Activated CD8-positive, alpha-beta memory T cell treated with anti-CD3 and anti-CD28 coated beads, Interleukin-2, amount 10 ng/mL, durations not matched to agents 7 days and 5 days (primary cell): ENCODE measurements at places on chromosomes 13 and 19. TPM values are rescaled to one million over a fixed set of nuclear protein-coding genes. Genes with fewer than 3 reads are reported as not detected.

Gene KLF1
- 0.45 TPM for total RNA-seq

Gene IZUMO1
- not detected for total RNA-seq

Gene ZNF526
- 24.4 TPM for total RNA-seq

Gene SYDE1
- 0.09 TPM for total RNA-seq

Gene LENG1
- total RNA-seq, result 8.0 TPM

Gene PTGIR
- 1.8 TPM for total RNA-seq

Gene LYPD3
- 0.33 TPM for total RNA-seq

Gene ZNF160
- total RNA-seq, result 27.4 TPM

Gene GNG7
- total RNA-seq, result not detected

- no peak for DNase-seq
These were observed 131.0 kb downstream of the RNF17 start for GRCh38 chr13:24894972-24895300.

- no peak for DNase-seq
These were observed 3.8 kb downstream of the APLP1 start for GRCh38 chr19:35872180-35872579.

- DNase-seq, result peak; percentile 91
These were observed 5.5 kb upstream of the ZNF428 start for GRCh38 chr19:43624933-43625332.

- peak; percentile 62 for DNase-seq
These were observed 48.0 kb downstream of the RFX2 start for GRCh38 chr19:6062274-6062673.

- no peak for DNase-seq
These were observed 278.7 kb upstream of the KLHL1 start for GRCh38 chr13:70386919-70387318.

- no peak for DNase-seq
These were observed 402 bp upstream of the DYRK1B start for GRCh38 chr19:39834287-39834841.

DNA sequence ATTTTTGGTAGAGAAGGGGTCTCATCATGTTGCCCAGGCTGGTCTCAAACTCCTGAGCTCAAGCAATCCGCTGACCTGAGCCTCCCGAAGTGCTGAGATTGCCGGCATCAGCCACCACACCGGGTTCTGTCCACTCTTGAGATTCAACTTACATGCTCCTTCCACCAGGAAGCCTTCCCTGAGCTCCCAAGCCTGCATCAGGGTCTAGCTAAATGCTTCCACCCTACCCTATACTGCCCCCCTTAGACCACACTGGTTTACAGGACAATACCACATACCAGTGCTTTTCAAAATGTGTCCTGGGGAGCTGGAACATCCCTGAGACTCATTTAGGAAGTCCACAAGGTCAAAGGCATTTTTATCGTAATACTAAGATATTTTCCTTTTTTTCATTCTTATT, 15.1 kb upstream of the CACNG8 start:
- no peak for DNase-seq

- DNase-seq, result no peak
These were observed 1.2 kb downstream of the PCDH9 start for GRCh38 chr13:67228916-67229315.

GRCh38 chr19:36030264-36031148, 2.2 kb downstream of the CLIP3 start:
- no peak for DNase-seq

GRCh38 chr13:36344886-36345437, 1.2 kb downstream of the SPART start:
- DNase-seq, result peak; percentile 43

DNA sequence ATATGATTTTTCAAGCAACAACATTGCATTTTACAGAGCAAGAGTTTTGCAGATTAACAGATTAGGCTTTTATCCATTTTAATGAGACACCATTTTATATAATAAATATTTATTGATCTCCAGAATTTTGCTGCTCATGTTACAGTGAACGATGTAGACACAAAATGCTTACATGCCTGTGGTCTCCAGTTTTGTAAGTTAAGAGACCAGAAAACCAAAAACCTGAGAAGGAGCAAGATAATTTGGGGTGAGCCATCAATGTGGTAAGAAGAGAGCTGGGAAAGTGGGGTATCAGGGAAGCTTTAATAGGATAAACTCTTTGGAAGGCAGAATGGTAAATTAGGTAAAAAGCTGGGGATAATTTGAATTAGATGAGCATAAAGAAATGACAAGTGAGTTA, 2100.5 kb upstream of the PCDH20 start:
- no peak for DNase-seq

- no peak for DNase-seq
These were observed 46.8 kb downstream of the ZNF85 start for GRCh38 chr19:20969898-20970297.

- no peak for DNase-seq
These were observed 58.0 kb downstream of the ERCC5 start for GRCh38 chr13:102903659-102904407.

GRCh38 chr19:10812196-10812595, 23.8 kb downstream of the TMED1 start:
- no peak for DNase-seq

DNA sequence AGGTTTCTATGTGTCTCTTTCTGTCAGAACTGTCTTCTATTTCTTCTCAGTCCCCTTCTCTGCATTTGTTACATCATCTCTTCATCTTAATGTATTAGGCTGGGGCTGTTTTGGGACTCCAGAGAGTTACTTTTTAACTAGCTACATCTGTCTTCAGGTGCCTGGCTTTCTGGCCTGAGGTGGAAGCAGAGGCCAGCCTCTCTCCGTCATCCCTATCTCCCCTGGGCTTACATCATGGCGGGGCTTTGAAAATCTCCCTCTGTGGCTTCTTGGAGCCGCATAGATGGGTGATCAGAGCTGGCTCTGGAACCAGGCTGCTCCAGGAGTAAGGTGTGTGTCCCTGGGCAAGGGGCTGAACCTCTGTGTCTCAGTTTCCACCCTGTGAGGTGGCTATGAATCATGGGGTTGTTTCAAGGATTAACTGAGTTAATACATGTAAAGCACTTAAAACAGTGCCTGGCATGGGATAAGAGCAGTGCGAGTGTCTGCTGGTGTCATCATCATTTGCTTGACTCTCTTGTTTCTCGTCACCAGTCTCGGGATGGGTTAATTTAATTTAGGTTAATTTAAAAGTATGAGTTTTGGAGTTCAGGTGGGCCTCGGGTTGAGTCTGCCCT, 2.0 kb downstream of the EPN1 start:
- DNase-seq, result no peak

DNA sequence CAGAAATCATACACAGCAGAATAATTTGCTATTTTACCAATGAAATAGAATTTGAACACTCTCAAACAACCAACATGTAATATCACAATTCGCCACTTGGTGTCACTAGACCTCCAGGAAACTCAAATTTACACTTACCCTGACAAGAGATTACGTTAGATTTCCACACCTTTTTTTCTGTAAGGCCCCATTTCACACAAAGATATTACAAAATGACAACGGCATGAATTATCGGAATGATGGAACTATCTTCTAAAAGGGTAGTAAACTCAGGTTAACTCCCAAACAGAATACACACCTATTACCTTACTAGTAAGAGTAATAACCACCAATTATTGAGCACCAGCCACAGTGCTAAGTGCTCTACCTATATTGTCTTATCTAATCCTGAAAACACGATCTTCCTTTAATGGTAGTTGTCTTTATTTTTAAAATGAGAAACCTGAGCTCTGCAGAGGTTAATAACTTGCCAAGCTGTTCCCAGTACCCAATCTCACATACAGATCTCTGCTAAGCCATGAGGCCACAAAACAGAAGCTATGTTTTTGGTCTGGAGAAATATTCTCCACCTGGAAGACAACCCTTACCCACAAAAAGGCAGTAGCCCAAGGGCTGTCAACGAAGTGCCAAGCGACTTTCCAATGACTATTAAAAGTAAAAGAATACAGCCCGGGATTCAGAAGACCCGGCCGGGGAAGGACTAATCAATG, 152.4 kb downstream of the DCLK1 start:
- no peak for DNase-seq

- no peak for DNase-seq
These were observed 18.7 kb downstream of the PLVAP start for GRCh38 chr19:17358395-17358794.

GRCh38 chr13:113982296-113982661, 8.4 kb upstream of the C13orf46 start:
- DNase-seq, result no peak

DNA sequence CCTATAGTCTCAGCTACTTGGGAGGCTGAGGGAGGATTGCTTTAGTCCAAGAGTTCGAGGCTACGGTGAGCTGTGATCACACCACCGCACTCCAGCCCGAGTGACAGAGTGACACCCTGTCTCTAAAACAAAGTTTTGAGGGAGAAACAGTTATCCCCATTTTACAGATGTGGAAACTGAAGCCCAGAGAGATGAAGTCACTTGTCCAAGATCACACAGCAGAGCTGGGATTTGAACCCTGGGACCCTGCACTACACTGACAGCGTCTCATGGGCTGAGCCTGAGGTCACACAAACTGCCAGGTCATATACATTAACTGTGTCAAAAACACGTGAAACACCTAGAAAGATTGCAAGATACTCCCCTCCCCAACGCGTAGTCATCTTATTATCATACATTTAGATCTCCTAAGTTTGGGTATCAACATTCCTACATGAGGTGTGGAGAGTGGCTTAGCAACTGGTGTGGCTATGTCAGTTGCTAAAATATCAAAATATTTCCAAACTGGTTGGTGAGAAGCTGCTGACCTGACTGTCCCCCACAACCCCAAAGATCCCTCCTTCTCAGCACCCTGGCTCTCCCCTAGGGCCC, 8.2 kb downstream of the FCGBP start:
- peak; percentile 22 for DNase-seq

DNA sequence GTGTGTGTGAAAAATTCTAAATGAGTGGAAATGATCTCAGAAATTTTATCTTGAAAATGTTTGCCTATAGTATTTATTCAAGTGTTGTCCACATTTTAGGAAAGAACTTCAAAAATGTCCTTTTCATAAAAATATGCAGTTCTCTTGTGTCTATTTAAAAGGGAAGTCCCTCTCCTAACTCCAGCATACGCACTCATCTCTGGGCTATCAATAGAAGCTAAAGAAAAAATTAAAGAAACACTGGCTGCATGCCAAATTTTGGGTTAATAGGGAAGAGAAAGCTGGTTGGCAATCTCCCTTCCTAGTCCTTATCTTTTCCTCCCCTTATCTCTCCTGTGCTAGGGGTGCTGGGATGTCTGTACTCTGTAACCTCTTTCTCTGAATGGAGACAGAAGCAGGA, 313.3 kb downstream of the ENOX1 start:
- no peak for DNase-seq

DNA sequence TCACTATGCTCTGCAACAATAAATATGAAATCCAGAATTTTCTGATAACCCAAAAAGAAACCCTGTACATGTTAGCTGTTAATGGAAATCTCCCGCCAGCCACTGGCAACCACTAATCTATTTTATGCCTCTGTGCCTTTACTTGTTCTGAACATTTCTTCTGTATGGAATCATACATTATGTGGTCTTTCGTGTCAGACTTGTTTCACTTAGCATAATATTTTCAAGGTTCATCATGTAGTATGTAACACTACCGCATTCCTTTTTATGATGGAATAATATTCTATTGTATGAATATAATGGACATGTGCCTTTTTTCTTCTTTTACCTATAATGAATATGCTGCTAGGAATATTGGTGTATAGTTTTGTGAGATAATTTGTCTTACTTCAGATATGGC, 1123.3 kb downstream of the EFNB2 start:
- DNase-seq, result no peak

DNA sequence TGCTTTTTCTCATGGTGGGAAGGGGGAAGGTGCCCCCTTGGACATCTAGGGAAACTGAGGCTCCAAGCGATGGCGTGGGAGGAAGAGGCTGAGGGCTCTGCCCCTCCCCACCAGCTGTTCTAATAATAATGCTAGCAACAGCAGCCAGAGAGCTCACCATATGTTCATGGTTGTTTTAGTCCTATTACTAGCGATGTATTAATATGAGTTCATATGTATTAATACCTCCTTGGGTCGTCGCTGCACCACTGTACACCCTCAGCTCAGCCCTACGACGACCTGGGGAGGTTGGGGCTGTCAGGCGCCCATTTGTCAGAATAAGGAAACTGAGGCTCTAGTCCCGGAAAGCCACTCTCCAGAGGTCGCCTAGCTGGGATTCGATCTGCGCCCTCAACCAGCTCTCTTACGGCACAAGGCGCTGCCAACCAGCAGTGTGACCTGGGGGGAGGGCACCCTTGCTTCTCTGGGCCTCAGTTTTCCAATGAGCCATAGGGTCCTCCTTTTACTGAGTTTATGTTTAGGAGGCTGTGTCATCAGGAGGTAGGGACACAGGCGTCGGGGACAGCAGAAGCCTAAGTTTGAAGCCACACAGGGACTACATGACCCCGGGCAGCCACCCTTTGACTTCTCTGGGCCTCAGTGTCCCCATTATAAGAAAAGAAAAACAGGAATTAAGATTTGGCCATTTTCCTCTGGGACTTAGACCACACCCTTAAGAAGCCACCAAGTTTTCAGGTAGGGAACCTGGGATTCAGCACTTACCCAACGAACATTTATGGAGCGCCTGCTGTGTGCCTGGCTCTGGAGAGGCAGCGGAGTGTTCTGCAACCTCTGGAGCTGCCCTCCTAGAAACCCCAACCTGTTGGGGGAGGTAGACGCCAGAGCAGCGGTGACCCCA, 664 bp downstream of the MAST3 start:
- no peak for DNase-seq

DNA sequence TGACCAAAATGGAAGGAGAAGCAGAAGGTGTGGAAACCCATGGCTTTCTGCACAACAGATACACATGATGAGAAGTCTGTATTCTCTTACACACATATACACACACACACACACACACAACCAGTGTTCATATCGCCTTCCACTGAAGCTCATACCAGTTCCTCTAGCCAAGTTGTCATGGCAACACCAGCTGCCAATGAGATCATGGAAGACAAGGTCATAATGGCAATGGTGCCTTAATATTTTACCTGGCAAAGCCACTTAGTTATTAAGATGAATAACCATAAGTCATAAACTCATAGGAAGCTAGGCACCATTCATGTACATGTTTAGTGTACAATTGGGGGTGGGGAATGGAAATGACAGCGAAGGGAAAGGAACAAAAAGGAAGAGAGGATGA, 2.6 kb upstream of the DHRS12 start:
- DNase-seq, result no peak

DNA sequence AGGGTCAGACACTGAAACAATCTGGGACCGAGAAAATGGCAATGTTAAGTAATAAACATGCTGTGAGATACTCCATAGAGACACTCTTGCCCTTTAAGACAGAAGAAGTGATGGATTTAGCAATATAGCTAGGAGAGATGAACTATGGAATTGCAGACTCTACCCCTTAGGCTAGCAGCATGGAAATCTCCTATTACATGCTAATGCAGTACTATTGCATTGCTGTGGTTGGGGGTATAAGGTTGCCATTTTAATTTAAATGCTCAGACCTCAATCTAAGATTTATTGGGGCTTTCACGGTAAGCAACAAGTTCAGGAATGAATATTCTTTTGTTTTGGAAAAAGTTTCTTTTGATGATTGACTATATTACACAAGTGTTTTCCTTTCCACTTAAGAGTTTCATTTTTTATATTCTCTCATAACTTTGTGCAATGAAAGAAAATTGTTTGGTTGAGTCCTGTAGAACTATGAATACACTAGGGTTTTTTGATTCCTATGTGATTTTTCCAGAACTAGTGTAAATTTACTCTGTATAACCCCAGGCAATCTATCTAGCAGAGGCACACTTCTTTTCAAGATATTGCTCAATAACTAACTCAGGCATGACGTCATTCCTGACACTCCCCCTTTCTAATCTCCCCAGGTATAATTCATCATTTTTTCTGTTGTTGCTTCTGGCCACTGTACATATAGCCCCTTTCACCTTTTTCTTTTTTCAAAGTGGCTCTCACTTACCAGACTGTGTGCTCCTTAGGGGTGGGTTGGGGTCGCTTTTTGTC, 394.7 kb upstream of the KLF12 start:
- DNase-seq, result no peak
